Astrocyte (in vitro differentiated cells and primary cell): ENCODE measurements at places on chromosomes 6 and 20. TPM values are rescaled to one million over a fixed set of nuclear protein-coding genes. Genes with fewer than 3 reads are reported as not detected.

The PPP2R5D gene
- 48.0 and 53.0 TPM in 2 replicates for total RNA-seq

The MATN4 gene
- 0.19 and 0.20 TPM in 2 replicates for total RNA-seq

GRCh38 chr6:41428336-41428995 is 93.1 kb downstream of the NCR2 start:
- no peak for DNase-seq

DNA sequence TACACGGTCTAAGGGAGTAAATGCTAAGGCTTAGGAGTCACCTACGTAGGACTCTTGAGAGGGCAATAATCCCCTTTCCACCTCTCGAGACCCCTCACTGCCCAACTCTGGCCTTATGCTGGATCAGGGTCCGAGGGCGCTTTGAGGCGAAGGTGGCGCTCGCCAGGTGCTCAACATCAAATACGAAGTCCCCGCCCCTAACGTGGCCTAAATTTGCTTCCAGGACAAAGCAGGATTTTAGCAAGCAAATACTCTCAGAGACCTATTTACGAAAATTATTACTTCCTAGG is 406 bp upstream of the TRIM26 start:
- DNase-seq = no peak

The KCNK5 gene
- total RNA-seq = 0.14 and 0.17 TPM in 2 replicates

DNA sequence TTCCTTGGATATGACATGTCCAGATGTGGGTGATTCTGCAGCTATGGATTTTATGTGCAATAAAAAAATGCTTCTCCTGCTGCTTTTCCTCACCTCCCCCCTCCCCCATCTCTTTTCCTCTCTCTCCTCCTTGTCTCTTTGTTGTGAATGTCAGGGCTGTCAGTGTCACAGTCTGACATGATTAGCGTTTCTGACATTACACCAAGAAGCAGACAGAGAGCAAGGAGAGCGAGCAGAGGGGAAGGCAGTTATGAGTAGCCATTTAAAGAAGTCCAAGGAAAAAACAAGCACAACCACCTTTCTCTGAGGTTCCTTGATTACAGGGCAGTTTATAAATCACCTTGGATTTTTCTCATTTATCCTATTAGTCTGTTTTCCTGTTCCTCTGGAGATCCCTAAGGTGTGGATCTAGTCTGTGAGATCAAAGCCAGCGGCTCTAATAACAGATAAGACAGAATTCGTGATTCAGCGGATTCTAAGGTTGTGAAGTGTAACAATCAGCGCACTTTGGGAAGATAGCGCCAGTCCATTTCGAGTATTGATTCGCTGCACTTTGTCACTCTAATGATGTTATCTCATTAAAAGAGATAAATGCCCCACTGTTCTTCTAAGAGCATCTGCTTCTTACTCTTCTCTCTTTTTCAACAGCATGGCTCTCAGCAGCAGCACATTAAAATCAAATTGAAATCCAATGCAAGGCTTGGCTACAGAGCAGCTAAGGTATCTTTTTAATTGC is 101.4 kb downstream of the BACH2 start:
- DNase-seq = no peak

- DNase-seq = no peak
Observed at GRCh38 chr6:154157082-154157481, 118.0 kb downstream of the OPRM1 start.

DNA sequence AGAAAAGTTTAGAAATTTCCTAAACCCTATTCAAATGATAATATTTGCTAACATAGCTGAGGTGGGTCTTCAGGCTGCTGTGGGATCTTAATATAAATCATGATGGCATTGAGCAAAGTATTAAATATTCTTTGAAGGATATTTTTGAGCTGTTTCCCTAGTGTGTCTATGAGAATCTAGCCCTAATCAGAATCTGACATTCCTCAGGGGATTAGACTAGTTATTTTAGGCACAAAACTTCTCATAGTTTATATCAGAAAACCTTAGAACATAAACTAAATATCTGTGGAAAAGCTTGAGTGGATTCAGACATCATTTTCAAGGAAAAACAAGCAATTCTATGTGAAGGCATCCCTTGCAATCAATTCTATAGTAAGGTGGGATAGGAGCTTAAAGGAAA is 594.5 kb downstream of the RFPL4B start:
- DNase-seq = no peak

The CAGE1 gene
- 0.10 and 0.30 TPM in 2 replicates for total RNA-seq

GRCh38 chr6:160927416-160927815 is 64.2 kb upstream of the MAP3K4 start:
- DNase-seq = no peak

DNA sequence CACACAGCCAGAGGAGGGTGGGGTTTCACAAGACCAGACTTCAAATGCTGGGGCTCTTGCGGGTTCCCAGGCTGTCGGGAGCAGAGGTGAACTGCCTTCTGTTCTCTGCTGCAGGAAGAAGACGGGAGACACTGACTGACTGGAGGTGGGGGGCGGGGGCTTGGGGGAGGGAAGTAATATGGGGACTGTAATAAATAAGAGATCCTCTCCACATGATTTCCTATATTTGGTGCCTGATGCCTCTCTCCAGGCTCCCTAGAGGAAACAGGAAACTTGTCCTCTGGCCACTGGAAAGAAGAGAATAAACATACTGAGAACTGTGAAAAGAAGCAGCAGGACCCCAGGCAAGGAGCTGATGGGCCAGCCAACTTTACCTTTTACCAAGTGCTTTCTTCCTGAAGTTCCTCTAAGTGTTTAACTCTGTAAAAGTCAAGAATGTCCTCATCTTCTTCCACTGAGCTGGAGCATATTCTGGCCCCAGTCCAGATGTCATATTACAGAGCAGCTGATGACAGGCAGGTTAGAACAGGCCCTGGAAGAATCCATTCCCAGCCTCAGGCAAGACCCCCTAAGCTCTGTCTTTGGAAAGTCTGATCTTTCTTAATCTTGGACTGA is 33.2 kb upstream of the ADGRF5 start:
- no peak for DNase-seq

The GPLD1 gene
- total RNA-seq = 0.60 and 0.75 TPM in 2 replicates

GRCh38 chr6:143677577-143677890 is 231 bp upstream of the PHACTR2 start:
- no peak for DNase-seq

GRCh38 chr20:31560746-31561598 is 44.1 kb upstream of the ID1 start:
- DNase-seq = peak; percentile 98

The GPR63 gene
- 1.6 and 1.8 TPM in 2 replicates for total RNA-seq

DNA sequence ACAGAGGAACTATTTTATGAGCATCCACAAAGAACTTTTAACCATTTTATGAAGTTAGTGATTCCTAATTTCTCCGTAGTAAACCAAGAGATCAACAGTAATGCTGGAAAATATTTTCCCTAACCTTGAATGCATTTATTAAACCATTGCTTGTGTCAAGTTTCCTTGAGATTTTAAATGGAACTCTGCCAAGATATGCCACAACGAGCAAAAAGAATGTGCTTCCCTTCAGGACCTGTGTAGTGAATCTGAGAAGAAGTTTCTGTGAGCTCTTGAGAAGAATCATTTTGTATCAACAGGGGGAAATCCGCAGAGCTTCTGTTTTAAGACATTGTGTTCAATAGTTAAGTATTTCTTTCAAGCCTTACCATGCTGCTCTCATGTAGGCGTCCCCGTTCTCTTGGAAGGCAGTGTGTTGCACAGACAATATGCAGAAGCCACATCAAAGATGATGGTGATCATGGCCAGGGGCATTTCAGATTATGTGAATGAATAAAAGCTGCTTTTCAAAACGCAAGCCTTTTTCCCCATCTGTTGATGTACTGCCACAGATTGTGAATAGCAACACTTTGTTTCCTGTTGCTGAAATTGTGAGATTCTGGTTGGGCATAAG is 439.8 kb downstream of the BMP2 start:
- peak; percentile 30 for DNase-seq

GRCh38 chr6:31031095-31031494 is 20.8 kb downstream of the MUC22 start:
- no peak for DNase-seq

The ADGB gene
- not detected in 2 replicates for total RNA-seq

The MACROD2 gene
- total RNA-seq = 2.4 and 2.8 TPM in 2 replicates

GRCh38 chr6:13289789-13290318 is 38.5 kb downstream of the TBC1D7 start:
- no peak for DNase-seq

The SSTR4 gene
- not detected in 2 replicates for total RNA-seq

DNA sequence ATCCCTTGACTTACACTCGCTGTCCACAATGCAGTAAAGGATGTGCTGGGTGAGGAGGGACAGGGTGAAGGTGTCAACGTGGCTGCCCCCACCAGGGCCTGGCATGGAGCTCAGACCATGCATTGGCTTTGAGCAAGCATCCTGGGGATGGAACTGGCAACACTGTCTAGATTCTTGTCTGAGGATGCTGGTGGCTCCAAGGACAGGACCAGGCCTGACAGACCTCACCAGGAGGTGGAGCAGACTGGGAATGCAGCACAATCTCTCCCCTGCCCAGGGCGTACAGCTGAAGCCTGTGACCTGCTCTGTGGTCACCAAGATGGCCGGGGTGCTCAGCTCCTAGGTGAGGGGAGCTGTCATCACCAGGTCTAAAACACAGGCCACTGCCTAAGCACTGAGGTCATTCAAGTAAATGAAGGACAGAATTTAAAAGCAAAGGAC is 50.9 kb downstream of the MYH7B start:
- no peak for DNase-seq

DNA sequence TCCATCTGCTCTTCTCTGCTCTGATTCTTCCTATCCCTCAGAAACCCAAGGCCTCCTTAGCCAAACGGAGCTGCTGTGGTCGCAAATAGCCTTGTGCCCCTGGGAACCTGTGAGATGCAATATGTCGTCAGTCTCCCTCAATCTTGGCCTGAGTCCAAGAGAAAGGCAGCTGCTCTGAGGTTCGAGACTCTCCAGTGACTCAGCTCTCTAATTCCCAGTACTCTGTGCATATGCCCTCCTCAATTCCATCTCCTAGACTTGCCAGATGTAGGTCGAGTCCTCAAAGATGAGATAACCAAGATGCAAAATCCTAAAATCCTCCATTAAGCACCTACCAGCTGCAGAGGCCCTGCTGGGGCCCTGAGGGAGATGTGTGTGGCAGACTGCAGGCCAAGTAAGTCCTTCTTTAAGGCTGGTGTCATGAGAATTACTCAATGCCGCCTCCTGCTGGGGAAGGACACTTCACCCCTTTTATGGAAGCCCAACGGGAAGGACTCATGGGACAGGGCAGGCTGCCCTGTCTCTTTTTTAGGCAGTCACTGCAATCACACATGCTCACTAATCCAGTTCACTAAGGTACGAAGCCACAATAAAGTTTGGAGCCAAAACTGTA is 28.5 kb downstream of the C6orf15 start:
- DNase-seq = peak; percentile 67

DNA sequence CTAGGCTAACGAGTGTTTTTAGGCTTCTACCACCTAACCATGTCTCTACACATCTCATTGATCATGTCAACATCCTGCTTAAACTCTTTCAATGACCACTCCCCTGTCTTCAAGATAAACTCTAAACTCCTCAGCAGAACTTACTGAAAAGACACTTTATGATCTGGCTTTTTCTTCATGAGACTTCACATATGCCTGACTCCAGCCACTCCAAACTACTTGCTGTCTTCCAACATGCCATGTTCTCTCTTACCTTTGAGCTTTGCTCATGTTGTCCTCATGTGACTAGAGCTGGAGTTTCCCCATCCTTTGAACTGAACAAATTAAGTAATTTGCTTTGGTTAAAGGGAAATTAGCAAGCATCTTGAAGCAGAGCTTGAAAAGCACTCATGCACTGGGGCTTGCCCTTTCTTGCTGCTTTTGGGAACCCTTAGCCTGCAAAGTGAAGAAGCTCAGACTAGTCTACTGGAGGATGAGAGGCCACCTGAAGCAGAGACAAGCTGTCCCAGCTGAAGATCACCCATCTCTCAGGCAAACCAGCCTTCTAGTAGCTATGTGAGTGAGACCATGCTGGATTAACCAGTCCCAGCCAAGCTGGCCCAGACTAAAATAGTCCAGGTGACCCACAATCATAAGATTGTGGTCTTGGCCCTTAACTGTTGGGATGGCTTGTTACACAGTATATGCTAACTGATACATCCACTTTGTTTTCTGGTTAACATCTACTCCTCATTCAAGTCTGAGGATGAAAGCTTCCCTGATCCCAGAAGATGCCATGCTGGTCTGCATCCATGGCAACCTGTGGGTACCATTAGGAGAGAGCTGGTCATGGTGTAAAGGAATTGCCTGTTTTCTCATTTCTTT is 235.8 kb downstream of the GMPR start:
- DNase-seq = no peak
